NCI-H345 (cell line): ENCODE measurements at places on chromosomes 12 and 14.

DNA sequence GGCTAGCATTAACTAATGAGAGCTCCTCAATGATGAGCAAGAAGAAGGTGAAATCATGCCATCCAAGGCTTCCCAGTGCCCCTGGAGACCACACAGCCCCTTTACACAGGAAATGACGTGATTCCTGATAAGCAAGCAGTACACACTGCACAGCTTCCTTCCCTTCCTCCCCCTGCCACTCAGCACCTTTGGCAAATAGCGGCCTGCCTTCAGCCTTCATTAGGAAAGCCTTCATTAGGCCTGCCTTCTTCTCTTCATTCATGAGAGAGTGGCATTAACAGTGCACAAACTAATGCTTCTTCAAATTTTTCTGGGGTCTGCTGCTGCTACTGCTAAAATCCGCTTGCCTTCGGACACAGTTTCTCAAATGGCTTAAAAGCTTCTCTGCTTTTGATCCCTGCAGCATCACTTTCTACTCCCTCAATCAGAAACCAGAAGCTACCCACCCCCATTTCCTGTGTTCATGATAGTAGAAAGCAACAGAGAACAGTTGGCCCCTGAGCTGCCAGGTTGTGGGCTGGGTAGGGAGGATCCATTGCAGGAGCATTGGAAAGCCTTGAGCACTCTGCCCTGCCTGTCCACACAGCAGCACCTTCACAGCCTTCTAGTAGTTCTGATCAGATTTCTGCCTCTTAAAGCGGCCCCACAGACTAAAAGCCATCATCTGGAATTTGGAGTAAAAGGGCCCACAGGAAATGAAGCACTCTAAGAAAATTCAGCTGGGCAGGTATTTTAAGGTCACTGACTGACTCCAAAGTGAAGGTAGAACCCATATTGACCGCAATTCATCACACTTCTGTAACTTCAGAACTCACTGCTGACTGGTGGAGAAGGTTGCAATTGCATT lies 103.8 kb upstream of the ETV6 start:
- DNase-seq = no peak

DNA sequence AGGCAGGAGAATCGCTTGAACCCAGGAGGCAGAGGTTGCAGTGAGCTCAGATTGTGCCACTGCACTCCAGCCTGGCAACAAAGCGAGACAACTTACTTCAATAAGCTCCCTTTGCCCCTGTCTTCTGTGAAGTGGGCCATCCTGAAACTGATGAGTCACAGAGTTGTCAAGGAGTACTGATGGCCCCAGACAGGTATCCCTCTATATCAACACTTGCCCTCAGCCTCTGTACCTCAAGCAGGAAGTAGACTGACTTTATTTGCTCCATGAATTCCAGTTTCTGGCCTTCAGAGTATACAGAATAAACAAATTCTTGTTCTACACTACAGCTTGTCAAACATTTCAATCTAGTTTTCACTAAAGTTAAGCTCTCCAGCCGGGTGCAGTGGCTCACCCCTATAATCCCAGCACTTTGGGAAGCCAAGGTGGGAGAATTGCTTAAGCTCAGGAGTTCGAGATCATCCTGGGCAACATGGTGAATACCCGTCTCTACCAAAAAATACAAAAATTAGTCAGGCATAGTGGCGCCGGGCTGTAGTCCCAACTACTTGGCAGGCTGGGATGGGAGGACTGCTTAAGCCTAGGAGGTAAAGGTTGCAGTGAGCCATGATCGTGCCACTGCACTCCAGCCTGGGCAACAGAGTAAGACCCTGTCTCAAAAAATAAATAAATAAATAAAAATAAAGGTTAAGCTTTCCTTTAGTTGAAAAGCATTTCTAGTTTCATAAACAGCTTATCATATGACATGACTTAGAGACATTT lies 16.4 kb upstream of the LRP10 start:
- DNase-seq = no peak

DNA sequence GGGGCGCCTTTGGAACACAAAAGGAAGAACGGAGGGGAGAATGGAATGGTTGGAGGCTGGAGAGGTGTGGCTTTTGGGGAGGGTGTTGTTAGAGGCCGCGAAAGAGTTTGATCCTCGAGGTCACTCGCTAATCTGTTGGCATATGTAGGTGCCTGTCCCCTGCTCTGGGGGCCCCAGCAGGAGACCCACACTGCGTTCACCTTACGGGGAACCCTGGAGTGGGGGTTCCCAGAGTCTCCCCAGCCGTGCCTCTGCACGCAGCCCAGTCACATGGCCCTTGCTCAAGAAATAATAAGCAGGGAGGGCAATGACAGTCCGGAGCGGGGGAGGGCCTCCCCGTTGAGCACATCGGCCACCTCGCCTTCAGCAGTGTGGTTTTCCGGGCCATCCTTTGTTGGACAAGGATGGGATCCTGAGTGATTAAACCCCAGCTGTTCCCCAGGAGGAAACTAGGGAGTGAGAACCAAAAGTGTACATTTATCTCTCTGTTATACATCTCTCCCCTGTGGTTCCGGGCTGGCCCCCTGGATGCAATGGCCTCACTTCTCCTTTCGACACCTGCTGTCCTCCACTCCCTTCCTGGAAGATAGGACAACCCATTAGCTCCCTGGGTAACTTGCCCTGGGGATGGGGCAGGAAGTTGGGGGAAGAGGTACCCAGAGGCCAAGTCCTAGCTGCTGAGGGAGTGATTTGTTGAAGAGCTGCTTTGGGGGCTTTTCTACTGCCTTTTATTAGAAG lies 1.3 kb downstream of the PLEKHG3 start:
- DNase-seq = no peak

GRCh38 chr12:50258167-50258551 lies 25.2 kb downstream of the LIMA1 start:
- DNase-seq = no peak

DNA sequence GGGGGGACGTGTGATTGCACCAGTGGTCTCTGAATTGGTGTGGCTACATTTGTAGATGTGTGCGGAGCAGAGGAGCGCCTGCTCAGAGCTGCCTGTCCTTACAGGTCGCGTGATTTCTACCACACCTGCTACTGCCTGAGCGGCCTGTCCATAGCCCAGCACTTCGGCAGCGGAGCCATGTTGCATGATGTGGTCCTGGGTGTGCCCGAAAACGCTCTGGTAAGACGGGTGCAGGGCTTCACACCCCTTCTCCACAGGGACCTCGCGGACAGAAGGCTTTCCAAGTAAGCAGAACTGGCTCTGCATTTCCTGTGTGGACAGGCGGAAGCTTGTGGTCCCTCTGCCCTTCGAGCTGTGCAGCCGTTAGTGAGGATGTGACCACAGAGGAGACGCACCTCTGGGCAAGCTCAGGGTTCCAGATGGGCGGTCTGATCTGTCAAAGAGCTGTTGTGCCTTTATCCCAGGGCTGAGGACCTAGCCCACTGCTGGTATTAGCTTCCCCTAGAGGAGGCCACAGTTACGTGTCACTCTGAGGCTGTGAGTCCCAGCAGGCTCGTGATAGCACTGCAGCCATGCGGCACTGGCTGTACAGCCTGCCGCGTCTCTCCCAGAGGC lies 47.7 kb downstream of the MAX start:
- no peak for DNase-seq

DNA sequence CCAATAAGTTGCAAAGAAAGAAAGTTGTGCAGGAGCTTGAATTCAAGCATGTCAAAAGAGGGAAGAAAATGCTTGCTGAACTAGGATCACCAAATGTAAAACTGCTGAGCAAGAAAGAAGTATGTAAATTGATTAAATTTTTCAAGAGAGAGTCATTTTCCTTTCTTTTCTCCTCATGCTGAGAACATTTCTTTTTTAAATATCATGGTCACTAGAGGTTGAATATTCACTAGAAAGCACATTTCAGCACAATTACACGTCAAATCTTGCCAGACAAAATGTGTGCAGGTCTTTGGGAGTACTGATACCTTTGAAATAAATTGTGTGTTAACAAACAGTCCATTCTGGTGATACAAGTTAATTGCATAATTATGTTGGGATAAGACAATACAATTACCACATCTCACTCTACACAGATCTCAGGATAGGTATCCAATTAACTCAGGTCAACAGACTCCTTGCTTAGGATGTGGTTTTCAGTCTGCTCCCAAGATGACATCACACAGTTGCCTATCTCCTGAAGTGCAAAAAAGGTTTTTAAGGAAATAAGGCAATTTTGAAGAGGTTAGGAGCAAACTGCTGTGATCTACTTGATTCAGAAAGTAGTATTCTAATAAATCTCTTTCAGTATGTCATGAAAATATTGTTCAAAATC lies 862.2 kb downstream of the RPS29 start:
- DNase-seq = no peak

DNA sequence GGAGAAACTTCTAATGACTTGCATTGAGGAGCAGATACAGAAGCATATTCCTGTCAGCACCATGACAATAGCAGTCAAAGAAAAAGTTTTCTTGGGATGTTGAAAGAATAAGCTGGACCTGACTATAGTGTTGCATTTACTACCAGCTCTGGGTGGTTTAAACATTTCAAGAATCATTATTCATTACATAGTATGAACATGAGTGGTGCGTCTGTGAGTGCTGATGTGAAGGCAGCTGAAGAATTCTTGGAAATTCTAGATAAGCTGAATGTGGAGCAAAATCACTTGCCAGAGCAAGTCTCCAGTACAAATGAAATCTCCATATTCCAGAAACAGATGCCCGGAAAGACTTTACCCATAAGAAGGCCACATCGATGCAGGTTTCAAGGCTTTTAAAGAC lies 45.0 kb upstream of the STAB2 start:
- no peak for DNase-seq

DNA sequence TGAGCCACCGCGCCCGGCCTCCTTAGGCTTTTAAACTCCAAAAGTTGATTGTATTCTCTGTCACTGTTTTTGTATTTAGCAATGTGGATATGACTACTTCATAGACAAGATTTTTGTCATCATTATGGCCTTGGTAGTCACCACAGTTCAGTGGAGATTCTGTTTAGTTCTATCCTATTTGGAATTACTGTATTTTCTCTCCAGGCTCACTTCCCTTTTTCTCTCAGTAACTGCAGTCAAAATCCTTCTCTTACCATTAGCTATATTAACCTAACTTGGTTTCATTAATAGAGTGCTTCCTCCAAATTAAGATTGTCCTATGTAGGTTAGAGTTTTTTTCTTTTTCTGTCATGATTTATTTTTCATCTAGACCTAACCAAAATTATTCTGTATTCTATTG lies 283.9 kb downstream of the TMTC2 start:
- no peak for DNase-seq

GRCh38 chr12:116773276-116773731 lies 35.2 kb downstream of the RNFT2 start:
- DNase-seq = no peak

GRCh38 chr12:29208060-29208459 lies 59.0 kb downstream of the FAR2 start:
- no peak for DNase-seq

DNA sequence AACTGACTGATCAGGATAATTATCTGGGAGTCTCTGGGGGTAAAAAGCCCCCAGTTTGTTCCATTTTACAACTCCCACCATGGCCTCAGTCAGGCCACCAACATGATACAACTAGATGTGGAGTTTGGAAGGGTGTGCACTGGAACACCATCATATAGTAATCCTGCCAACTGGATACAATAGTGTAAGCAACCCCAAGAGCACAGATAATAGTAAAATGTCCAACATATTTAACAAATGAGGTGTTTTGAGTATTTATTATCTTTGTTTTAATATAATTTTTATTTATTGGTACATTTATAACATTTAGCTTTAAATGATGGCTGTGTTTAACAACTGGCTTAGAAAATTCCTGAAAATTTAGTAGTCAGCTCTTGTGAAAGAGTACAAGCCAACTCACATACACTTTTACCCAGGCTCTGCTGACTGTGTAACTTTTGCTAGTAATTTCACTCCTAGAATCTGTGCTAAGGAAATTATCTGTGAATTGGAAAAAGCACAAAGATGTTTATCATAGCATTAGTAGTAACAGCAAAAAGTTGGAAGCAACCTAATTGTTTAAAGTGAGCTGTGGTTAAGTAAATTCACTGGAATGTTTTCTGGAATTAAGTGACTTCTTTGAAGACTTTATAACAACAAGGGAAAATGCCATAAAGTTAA lies 196.8 kb downstream of the RAD51B start:
- no peak for DNase-seq

DNA sequence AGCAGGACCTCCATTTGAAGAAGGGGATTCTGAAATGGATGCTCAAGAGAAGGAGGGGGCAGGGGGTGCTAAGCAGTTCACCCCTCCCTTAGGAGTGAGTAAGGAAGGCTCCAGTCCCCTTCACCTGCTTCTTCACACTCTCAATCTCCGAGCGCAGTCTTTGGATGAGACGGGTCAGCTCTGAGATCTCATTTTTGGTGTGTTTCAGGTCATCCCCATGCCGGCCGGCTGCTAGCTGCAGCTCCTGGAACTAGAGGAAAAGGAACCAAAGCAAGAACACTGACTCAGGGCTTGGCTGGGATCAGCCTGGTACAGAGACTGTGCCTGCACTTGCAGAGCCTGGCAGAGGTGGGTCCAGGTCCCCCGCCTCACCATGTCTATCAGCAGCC lies 7.3 kb downstream of the KRT73 start:
- DNase-seq = no peak

- no peak for DNase-seq
These were observed 10.3 kb downstream of the LYSET start for GRCh38 chr14:93195316-93195999.

- DNase-seq = no peak
These were observed 246.8 kb upstream of the AVPR1A start for GRCh38 chr12:63397807-63398206.

DNA sequence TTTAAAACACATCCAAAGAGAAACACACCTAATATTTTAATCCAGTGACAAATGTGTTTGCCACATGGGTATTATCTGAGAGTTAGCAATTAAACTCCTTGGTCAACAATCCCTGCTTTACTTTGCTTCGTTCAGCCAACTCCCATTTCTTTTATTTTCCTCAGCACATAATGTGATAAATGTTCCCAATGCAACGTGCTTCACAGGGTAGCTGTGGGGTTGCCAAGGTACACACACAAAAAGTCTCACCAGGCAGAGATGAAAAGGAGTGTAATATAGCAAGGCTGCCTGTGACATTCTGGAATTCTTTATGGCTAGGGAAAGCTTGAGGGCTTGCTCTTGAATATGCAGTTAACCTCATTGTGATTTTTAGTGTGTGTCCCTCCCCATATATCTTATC lies 208.0 kb upstream of the DIO2 start:
- peak; percentile 40 for DNase-seq

GRCh38 chr12:42730291-42730690 lies 140.7 kb upstream of the PRICKLE1 start:
- DNase-seq = no peak
